ENCODE measurements at places on chromosomes 1 and 21.

- DNase-seq = no peak
Measured at GRCh38 chr1:230693221-230693620, 20.7 kb downstream of the AGT start.

DNA sequence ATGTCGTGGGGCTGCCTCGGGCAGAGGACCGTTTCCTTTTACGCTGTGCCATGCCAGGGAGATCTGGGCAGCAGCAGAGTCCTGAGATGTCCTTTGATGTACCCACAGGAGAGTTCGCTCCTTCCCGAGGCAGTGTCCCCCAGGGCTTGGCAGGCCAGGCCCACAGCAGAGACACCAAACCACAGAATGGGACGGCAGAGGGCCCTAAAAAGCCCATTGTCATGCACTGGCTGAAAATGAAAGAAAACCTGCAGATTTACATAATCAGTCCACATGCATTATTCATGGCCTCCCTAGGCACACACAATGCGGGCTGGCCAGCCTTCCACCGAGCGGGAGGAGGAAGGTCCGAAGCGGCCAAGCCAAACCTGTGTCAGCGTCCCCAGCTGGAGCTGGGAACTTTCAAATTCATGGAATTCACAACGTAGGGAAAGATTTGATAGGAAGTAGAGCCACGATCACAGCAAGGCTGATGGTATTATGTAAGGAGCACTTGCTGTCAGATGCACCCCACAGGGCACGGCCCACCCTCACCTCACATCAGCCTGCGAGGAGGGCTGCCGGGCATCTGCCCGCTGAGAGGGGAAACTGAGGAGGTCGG lies 25.3 kb upstream of the EFHD2 start:
- DNase-seq = peak; percentile 46

GRCh38 chr1:175637911-175638310 lies 105.5 kb downstream of the TNR start:
- no peak for DNase-seq

- no peak for DNase-seq
Measured at GRCh38 chr1:40435471-40435870, 14.8 kb upstream of the ZFP69B start.

GRCh38 chr1:6904476-6905170 lies 119.4 kb downstream of the CAMTA1 start:
- DNase-seq = no peak

Measured in hypothalamus (tissue), 51 donors.